Lower lobe of right lung (tissue), 2 donors: ENCODE measurements at places on chromosomes 11 and 22. TPM values are rescaled to one million over a fixed set of nuclear protein-coding genes. Genes with fewer than 3 reads are reported as not detected.

Gene CNIH2
- 0.89 TPM for total RNA-seq

Gene MYRF
- 37.9 TPM for total RNA-seq

Gene OR51F2
- not detected for total RNA-seq

Gene LRRC32
- total RNA-seq = 121 TPM

Gene KCNJ11
- 4.3 TPM for total RNA-seq

Gene PLAAT3
- total RNA-seq = 81.9 TPM

Gene JAM3
- total RNA-seq = 32.1 TPM

- no peak for DNase-seq
Observed at GRCh38 chr22:24191381-24191841, 10.1 kb downstream of the SUSD2 start.

DNA sequence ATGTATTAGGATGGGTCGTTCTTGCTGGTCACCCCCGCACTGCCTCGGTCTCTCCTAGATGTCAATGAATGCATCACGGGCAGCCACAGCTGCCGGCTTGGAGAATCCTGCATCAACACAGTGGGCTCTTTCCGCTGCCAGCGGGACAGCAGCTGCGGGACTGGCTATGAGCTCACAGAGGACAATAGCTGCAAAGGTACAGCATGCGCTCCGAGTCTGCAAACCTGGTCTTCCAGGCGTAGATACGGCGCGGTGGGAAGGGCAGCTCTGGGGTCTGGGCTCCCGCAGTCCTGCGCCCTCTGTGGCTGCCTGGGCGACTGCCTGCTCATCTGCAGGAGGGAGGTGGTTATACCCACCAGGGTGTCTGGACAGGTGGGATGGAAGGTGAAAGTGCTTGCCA lies 31.0 kb downstream of the FBLN1 start:
- no peak for DNase-seq

DNA sequence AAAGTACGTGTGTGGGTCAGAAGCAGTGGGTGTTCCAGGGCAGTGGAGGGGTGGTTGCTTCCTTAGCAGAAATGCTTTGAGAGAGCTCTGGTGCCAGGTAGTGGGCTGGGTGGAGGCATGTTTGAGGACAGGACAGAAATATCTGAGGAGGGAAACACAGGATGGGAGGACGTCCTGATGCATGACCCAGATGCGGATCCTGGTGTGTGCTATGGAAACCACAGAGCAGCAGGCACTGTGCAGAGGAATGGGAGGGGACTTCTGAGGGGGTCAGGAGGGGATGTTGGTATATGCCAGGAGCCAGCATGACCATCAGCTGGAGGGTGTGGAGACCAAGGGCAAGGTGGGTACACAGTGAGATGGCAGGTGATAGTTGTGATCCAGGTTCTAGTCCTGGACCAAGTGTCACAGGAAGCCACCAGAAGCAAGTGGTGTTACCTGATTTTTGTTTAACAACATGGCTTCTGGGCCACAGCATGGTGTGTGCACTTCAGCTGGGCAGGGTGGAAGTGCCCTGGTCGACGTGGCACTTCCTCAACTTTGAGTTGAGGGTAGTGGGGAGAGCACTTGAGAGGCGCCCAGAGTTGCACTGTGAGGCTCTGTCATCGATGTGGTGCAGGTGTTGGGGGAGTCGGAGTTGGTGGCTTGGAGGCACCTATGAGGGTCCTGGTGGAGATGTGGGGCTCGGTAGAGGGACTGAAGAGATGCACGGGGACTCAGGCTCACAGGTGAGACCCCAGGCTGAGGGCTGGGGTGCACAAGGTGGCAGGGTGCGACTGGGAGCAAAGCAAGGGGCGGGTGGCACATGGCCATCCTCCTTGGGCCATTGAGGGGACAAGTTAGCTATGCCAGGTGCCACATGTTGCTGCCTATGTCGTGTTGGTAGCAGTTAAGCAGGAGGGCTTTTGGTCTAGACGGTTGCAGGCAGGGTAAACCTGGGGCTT lies 7.5 kb downstream of the DGCR8 start:
- DNase-seq = peak; percentile 18

- no peak for DNase-seq
Observed at GRCh38 chr11:100748153-100748552, 61.1 kb downstream of the ARHGAP42 start.

GRCh38 chr22:46273432-46274148 lies 5.8 kb downstream of the TTC38 start:
- no peak for DNase-seq

GRCh38 chr11:108551651-108552462 lies 41.7 kb downstream of the EXPH5 start:
- no peak for DNase-seq

DNA sequence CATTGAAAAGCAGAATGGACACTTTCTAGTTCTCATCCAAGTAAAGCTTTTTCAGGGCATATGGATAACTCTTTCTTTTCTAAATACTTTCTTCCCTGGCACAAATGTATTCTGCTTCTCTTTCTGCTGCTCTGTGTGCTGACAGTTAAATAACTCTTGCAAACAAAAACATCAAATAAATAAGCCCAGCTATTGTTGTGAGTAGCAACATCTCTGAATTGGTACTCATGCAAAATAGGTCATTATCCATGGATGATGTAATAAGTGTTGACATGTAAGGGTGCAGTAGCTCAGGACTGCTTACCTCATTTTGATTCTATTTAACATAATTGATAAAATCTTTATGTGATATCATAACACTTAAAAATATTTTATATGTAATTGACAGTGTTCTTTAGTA lies 164.3 kb downstream of the MSANTD4 start:
- no peak for DNase-seq

DNA sequence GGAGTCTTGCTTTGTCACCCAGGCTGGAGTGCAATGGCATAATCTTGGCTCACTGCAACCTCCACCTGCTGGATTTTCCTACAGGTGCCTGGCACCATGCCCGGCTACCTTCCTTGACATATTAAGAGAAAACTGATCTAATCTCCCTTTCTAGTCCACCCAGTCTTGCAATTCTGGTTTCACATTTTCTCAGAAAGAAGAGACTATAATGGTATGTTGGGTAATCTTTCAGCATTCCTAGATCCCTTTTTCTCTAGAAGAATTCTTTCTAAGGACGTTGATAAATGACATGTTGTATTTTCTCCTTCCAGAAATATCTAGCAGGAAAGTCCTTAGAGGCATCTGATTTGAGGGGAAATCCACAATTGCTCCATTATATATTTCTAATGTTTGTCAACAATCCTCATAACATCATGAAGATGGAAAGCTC lies 10.4 kb upstream of the HSPA8 start:
- no peak for DNase-seq

- peak; percentile 63 for DNase-seq
Observed at GRCh38 chr11:13341026-13341425, 63.4 kb downstream of the BMAL1 start.

DNA sequence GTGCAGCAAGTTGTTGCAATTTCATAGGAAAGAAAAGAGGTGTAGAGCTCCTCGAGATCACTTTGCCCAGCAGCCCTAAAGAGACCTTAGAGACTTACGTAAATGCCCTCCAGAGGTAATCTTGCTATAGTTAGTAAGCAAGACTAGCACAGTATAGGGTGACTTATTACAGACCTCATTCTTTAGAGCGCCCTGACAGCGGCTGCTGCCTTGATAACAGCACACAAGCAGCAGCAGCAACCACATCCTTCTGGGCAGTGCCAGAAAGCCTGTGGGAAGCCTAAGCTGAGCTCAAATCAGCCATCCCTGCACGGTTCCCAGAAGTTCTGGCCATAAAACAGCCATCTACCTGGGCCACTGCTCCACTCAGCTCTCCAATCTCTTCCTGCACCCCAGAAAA lies 22.6 kb upstream of the OR56B1 start:
- no peak for DNase-seq
